Globus pallidus (tissue), 1 donor: ENCODE measurements at places on chromosomes 2 and 18.

DNA sequence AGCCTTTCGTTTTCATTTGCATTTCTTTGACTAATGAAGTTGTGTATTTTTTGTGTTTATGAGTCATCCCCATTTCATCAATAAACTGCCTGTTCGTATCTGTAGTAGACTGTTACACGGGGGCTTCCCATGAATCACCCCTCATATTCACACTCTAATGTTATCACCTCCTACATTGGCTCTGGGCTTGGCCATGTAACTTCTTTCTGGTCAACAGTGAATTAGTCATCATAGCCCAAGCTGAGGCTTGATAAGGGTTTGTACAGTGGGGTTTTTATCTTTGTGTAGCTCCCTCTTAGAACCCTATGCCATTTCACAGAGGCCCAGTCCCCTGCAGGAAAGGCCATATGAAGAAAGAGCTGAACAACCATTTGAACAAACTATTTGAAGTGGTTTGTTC, 151.0 kb downstream of the CCBE1 start:
- no peak for DNase-seq

- DNase-seq, result no peak
Observed at GRCh38 chr2:179898873-179899272, 37.5 kb upstream of the ZNF385B start.

GRCh38 chr18:11489266-11489899, 120.0 kb upstream of the SLC35G4 start:
- no peak for DNase-seq

DNA sequence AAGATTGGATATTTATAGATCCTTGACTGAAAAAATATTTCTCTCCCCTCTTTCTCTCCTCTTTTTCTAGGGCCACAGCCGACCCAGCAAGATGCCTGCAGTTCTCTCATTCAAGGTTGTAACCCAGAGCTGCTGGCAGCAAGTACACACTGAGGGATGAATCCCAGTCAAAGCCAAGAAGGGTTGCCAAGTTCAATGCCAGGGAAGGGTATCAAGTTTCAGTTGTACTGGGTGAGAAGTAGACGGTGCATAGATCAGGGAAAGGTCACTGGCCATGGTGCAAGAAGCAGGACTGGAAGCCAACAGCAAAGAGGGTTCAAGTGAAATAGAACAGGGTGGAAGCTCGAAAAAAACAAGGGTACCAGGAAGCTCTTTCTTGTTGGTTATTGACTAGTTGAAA, 170.2 kb downstream of the NRP2 start:
- DNase-seq, result no peak

DNA sequence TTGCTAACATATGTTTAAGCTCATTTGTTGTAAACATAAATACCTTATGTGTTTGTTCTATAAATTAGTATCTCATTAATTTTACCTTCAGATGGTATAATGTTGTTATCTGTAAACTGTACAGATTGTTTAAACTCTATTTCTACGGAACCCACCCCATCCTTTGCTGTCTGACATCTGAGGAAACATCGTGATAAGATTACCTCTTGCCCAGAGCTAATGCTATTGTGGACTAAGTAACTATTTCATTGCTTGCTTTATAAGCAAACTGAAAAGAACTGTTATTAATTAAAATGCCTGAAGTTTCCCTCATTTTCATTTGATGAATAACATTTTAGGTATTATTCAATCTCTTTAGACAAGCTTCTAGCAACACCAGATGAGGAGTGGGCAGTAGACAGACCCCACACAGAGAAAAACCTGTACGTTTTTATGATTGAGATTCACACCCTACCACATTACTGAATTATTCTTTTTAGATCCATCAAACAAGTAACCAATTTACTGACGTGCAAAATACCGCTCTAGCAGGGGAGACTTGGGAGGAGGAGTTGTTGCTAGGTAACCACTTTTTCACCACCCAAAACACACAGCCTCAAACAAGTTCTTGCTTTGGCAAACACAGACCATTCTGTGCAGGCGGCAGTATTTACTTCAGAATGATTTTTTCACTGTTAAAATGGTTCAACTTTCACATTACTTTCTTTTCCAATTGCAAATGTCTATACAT, 1.9 kb upstream of the SYT4 start:
- peak; percentile 23 for DNase-seq

- no peak for DNase-seq
Observed at GRCh38 chr18:49193897-49194296, 243.1 kb upstream of the SMAD7 start.

DNA sequence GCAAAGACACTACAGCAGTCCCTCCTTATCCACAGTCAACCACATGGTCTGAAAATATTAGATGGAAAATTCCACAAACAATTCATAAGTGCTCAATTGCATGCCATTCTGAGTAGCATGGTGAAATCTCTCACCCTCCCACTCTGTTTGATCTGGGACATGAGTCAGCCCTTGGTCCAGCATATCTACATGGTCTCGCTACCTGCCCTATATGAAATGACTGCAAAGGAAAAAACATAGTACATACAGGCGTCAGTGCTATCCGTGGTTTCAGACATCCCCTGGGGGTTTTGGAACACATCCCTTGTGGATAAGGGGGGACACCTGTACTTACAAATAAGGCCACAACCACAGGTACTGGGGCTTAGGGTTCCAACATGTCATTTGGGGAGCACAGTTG, 73.7 kb downstream of the CABLES1 start:
- DNase-seq, result no peak

DNA sequence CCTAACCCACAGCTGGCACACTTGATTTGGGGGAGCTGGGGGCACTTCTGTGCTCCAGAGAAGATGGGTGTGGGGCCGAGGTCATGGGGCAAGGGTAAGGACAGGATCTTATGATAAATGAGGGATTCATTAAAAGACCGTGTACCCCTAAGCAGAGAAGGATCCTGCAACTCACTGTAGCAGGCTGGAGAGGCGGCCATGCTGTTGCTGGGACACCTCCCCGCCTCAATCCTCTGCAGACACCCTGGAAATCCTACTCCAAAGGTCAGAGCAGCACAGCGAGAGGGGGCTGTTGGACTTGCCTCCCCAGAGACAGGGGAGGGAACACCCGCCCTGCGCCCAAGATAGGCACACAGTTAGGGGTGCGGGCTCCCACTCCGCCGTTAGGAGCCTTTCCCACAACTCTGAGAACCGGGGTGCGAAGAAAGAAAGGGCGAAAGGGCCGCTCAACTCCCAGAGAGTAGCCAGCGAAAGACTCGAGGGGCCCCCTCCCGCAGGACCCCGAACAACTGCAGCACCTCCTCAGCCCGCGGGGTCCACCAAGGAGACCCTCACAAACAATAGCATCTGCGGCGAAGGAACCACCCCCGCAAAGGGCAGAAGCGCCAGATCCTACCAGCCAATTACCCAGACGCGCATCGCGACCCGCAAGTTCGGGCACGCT, 1.4 kb downstream of the PARD6G start:
- no peak for DNase-seq

GRCh38 chr2:53429901-53430300, 337.7 kb upstream of the CHAC2 start:
- DNase-seq, result no peak

DNA sequence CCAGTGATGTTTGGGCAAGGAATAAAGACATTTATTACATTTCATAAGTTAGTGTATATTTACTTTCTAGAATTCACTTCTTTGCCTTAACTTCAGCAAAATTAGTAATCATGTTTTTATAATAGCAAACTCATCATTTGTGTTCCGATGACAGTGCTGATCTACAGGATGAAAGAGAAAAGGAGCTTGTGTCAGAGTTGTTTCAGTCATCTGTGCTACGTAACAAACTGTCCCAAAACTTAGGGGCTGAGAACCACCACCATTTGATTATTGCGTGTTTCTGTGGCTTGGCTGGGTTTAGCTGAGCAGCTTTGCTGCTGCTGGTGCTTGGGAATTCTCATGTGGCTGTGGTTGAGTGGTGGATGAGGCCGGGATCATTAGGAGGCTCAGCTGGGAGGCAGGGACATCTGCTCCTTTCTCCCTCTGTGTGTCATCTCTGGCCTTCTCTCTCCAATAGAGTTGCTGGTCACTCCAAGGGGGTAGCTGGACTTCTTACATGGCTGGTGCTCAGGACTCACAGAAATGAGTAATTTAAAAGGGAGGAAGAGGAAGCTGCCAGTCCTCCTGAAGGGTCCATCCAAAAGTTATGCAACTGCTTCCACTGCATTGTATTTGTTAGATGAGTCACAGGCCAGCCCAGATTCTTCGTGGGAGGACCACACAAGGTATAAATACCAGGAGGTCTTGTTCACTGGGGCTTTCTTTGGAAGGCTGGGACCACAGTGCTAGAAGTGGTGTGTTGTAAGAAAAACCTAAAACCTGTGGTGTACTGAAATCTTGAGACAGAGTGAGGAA, 43.4 kb upstream of the HAAO start:
- DNase-seq, result no peak

DNA sequence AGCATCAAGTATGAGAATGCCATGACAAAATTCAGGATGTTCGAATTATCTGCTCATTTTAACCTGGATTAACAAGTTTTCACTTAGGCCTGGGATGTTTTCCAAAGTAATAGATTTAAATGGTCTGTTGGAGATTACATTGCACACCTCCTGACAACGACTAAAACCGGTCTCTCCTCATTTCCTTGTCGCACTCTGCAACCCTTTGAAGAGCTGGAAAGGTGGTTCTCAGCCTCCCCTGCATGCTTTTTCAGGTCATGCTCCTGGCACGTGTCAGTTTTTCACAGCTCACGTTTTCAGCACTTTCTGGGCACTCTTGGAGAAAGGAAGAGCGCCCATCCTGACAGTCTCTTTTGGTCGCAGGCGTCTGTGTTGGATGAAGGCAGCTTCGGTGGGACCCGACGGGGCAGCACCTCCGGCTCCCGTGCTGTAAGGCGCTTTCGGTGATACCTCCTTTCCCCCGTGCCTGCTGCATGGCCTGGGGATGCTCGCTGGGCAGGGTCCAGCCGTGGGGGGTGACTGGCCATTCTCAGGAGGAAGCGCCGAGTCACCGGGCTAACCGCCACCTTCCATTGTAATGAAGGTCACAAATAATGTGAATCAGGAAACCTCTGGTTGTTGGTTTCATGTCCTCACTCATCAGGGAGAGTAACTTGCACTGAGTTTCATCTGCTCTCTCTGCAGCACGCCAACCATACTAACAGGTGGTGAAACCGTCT, 63.5 kb upstream of the RBM44 start:
- DNase-seq, result no peak

DNA sequence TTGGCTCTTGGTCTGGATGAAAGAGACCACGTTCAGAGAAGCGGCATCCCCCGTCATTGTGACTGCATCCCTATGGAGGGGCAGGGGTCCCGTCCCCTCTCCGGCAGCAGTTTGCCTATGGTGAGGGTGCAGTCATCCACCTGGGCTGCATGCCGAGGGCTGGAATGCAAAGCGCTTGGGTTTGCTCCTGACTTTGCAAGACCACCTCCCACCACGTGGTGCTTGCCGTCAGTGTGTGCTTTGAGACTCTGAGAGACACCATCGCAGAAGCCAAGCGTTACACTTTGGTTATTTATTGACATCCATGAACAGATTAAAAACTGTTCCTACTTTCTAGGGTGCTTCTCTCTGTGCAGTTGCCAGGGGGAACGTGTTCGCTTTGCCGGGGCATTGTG, 59.5 kb downstream of the SH3RF3 start:
- DNase-seq, result no peak

GRCh38 chr2:143146366-143146765, 17.1 kb downstream of the ARHGAP15 start:
- no peak for DNase-seq

- no peak for DNase-seq
Observed at GRCh38 chr2:37740164-37740739, 68.8 kb upstream of the CDC42EP3 start.

GRCh38 chr2:98508709-98509066, 64.0 kb downstream of the INPP4A start:
- no peak for DNase-seq

- DNase-seq, result no peak
Observed at GRCh38 chr2:127853671-127854070, 4.3 kb downstream of the POLR2D start.

DNA sequence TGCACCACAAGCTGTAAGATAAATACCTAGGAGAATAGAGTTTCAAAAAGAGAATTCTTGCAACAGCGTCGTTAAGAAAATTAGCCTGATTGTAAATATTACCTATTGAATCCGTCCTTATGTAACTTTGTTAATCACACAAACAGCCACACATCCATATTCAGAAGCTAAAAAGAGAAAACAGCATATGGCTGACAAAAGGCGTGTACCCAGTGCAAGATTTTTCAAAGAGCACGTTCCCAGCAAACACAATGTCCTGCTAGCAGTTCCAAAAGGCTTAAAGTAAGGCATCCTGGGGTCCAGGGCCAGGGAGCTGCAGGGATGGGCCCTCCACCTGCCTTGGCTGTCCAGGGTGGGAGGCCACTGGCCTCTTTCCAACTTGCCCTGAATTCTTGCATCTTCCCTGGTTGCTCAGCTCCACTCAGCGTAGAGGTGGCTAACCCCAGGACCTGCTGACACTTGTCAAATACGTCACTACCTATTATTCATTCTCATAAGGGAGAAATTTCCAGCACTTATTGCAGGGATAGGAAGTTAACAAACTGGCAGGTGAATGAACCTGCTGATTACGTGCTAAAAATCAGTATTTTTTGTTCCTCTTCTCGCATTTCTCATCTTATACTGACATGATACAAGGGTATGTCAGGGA, 102.1 kb upstream of the NEDD4L start:
- DNase-seq, result no peak

DNA sequence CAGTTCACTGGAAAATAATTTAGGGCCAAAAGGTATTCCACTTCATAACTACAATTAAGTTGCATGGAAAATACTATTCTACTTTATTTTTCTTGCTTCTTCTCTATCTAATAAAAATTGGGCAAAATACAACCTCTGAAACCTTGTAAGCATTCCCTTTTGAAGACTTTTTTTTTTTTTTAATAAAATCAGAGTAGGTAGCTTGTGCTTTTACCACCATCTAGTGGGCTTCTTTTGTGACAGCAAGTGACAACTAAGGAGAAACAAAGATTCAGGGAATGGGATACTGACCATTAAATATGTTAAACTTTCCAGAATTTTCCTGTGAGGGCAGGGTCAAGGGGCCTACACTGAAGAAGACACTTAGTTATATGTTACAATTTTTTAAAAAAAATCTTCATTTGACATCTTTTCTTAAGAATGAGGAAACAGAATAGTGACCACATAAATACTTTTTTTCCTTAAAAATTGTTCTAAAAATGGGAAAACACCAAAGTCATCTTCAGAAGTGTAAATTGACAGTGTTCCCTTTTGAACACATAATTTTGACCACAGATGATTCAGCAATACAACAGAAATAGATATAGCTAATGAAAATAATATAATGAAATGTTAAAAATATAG, 1183.2 kb upstream of the ACVR2A start:
- peak; percentile 8 for DNase-seq

DNA sequence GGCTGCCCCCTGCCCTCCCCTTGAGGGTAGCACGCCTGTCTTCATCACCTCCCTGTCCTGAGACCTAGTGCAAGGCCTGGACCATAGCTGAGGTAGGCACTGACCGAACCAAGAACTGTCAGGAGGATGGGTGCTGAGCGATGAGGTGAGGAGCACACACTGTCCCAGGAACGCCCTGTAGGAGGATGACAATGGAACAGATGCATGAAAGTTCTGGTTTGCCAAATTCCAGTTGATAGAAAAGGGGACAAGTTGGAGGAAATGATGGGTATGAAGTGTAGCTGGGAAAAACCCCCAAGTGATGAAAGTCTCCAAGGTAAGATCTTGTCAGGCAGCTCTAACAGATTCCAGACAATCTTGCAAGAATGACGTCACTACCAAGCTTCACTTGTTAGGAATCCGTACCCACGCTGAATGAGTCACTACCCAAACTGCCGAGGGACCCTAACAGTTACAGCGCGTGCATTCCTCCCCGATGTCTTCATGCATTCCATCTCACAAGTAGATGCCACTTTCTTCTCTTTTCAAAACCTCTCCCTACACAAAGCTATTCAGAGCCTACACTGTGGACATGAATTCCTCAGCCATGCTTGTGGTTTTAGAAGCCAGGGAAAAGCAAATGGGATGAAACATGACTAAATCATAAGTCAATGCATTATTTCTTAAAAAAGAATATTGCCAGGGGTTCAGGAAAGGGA, 27.6 kb downstream of the MRPL33 start:
- no peak for DNase-seq
